ENCODE measurements at places on chromosomes 6 and 20.
A peak's percentile ranks its signal among the peaks of the same experiment; 100 is the strongest.

GRCh38 chr6:24824142-24824938, 25.6 kb upstream of the ARMH2 start:
- no peak for DNase-seq

DNA sequence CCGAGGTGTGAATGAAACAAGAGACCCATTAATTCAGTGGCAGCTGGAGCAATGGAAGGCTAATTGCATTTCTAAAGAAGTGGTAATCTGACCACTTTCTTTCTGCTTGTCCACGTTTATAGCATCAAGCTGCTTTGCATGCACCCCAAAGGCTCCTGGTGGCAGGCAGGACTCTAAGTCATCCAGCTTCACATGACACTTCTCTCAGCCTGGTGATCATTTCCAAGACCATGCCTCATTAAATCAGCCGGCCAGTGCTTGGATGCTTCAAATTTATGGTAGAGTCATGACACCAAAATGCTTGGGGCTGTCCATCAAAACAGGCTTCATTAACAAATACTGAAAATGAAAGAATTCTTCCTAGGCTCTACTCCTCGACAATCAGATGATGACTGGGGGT, 614.9 kb downstream of the DOK5 start:
- no peak for DNase-seq

DNA sequence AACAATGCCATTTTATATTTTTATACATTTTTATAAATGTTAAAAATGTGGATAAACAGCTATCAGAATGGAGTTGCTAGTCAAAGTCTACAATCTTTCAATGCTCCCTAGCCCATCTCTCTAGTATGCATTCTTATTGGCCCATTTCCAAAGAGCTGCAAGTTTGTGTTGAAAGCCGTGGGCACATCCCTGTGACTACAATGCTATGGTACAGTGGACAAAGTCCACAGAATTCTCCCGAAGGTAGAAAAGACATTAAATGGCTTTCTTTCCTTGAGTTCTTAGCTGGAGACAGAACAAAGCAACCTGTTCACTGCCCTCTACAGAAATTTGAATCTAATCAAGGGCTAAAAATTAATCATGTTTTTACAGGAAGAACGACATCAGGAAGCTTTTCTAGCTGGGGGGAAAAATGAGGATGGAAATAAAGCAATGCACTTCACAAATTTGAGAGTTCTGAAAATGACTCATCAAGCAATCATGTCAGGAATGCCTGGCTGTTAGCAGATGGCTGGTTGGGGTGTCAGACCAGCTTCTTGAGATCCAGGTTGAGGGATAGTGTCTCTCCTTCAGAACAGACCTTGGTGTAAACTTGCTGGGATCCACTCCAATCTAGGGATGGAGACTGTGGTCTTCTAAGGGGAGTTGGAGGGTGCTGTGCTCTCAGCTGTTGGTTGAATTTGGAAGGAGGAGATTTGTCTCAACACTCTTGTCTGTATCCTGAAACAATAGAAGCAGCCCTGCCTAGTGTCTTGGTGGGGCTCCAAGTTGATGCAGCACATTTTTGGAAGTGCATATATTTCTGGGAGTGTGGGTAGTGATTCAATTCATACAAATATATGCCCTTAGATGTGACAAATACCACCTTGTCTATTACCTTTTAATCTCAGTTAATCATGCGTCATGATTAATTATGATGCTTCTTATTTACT, 143.4 kb upstream of the PHACTR1 start:
- no peak for DNase-seq

GRCh38 chr6:88380083-88380482, 213.9 kb upstream of the CNR1 start:
- DNase-seq: no peak

GRCh38 chr6:108592371-108593337, 31.9 kb downstream of the FOXO3 start:
- DNase-seq: peak; percentile 68

GRCh38 chr6:163554663-163555062, 140.1 kb downstream of the QKI start:
- no peak for DNase-seq
